OCI-M1 (cell line): ENCODE measurements at places on chromosomes 16 and 17.

- DNase-seq = no peak
Observed at GRCh38 chr16:52696126-52696525, 149.2 kb upstream of the TOX3 start.

DNA sequence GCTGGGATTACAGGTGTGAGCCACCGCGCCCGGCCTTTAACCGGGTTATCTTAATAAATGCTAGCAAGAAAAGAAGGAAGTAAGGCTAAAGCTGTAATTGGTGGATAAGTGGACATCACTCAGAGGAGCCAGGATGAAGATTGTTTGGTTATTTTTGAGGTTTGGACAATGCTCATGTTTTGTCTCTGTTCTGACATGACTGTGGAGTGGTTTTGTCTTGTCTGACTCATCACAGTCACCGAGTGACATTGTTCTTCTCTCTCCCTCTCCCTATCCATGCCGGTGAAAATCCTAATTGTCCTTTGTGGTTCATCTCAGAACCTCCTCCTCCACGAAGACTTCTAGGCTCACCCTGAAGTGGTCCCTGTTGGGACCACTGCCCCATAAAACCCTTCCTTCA is 23.5 kb upstream of the GRIN2A start:
- no peak for DNase-seq

DNA sequence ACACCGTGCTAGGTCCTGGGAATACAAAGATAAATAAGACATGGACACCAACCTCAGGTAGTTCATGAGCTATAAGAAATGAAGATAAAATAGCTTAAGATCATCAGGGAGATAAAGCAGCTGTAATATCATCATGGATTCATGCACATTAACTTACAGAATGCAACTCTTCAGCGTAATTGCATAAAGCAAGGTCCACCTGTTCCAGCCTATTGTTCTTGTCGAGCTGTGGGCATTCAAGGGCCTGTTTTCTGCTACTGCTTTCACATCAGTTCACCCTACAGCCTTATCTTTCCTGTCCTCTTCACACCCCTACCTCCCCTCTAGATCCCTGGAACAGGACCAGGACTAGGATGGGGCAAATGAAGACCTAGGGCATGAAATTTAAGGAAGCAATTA is 133.9 kb downstream of the SPACA3 start:
- DNase-seq = no peak

DNA sequence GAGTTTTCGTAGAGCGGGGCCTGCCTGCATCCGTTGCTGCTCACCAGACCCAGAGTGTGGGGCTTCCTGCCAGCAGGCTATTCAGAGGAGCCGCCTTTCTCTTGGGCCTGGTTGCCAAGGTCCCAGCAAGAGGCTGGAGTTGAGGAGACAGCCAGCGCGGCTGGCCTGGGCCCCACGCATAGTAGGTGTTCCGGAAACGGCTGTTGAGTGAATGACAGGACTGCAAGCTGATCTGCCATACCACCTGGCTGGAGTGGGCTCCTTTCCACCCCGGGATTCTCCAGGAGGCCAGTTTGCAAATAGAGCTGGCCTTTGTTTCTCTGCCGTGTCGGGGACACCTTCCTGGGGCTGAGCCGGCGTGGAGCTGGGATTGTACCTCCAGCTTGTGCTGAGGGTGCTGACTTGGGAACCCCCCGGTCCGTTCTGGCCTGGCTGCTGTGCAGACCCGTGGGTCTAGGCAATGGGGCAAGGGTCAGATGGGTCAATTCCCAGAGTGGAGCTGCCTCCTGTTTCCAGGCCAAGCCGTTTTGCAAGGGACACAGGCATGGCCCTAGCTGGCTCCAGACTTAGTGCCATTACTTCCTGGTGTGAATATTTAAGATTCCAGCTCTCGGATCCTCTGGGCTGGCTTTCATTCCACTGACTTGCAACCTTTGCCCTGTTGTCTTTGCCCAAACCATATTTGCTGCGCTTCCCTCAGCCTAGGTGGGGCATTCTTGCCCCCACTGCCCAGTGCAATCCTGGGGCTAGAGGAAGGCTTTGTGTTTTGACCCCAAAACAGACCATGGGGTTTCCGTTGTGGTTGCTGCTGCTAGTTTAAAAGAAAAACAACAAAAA is 68.8 kb downstream of the CMIP start:
- DNase-seq = no peak

DNA sequence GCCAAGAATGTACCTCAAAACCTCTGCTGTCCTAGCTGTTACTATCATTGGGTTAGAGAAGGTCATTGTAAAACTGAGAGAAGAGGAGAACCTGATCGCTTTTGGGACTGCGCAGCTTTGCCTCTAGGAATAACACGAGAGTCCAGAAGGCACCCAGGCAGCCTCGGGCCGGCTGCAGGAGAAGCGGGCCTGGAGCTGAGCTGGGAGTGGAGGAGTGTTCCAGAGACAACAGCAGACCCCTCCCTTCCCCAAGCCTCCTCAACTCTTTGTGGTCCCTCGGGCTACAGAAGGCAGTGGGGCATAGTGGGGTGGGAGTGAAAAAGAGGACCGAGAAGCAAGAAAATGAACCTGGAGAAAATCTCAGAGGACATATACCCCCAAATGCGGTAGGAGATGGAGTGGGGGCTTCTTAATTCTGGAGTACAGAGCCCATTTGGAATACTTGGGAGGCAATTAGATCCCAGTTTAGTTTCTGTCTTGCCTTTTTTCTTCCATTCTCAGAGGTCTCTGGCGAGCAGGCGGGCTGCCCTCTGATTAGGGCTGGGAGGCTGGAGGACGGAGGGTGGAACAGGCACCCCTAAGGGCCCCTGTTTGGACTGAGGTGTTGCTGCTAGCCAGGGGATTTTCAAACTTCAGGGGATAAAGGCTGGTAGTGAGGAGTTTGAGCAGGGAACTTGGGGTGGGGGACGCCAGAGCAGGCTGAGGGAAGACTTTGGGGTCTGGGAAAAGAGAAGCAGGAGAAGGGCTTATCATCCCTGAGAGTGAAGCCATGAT is 13.3 kb upstream of the HOXB2 start:
- no peak for DNase-seq

DNA sequence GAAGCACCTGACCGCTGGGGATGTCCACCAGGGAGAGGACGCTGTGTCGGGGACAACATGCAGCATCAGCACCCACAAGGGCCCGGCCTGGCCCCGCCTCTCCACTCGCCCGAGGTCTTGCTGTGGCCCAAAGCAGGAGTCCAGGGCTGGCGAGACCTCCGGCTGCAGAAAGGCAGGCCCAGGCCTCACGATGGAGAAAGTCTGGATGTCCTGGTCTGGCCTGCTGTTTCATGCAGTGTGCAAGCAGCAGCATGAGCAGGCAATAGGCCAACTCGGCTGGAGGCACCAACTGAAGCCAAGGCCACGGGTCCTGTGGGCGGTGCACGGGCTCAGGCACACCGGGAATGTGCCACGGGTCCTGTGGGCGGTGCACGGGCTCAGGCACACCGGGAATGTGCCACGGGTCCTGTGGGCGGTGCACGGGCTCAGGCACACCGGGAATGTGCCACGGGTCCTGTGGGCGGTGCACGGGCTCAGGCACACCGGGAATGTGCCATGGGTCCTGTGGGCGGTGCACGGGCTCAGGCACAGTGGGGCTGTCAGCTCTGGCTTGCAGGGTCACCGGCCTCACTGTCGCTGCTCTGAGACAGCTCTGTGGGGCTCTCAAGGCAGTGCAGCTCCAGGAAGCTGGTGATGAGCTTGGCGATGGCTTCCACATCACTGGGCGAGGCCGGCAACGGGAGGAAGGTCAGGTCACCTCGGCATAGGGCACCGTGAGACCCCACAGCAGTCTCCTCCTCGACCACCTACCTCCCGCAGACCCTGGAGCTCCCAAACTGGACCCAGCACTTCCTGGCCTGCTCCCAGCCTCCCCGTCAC is 6.9 kb downstream of the CYBC1 start:
- no peak for DNase-seq

GRCh38 chr17:70810609-70811008 is 641.3 kb downstream of the KCNJ2 start:
- DNase-seq = no peak

- DNase-seq = no peak
Observed at GRCh38 chr16:88014252-88014781, 63.1 kb downstream of the BANP start.
